Midbrain (tissue), 1 donor: ENCODE measurements at places on chromosomes 5 and 9.

GRCh38 chr5:132013711-132014110, 2.3 kb upstream of the ACSL6 start:
- DNase-seq: no peak

DNA sequence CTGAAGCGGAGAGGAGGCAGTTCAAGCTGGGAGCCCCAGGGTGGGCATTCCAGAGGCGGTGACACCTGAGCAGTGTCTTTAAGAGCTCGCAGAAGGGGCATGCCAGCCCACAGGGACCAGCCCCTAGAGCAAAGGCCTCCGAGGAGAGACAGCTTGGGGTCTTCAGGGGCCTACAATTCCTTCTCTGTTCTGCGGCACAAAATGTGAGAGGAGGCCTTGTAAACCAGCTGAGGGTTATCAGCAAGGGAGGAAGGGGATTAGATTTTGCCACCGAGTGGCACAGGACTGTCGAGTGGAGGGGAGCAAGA, 505 bp upstream of the SIGMAR1 start:
- no peak for DNase-seq

- DNase-seq: no peak
These were observed 191.7 kb downstream of the CDK5RAP2 start for GRCh38 chr9:120388003-120388855.

DNA sequence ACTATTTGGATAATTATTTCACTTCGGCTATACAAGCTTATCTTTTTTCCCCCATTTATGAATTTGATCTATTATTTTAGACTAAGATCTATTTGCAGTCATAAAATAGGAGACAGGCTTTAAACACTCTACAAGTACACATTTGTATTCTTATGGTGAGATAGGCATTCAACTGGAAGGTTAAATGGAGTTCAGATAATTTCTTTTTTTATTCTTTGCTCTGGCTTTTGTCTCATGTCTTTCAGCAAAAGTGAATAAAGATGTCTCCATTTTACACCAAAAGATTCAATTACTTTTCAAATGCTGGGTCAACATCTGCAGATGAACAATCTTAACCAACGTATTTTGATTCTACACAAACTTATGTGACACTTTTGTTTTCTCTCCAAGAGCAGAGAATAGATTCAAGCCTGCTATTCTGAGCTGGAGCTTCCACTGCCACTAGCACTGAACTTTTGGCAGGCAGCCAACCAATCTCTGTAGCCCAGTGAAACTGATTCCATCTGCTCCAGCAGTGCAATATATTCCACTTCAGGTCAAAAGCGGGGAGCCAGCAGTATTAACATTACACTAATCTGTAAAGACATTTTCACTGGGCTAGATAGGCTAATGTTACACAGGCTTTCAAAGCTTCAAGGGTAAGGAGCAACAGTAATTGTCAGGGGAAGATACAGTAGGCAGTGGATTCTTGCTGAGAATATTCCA, 452.0 kb upstream of the ZNF608 start:
- peak; percentile 83 for DNase-seq

DNA sequence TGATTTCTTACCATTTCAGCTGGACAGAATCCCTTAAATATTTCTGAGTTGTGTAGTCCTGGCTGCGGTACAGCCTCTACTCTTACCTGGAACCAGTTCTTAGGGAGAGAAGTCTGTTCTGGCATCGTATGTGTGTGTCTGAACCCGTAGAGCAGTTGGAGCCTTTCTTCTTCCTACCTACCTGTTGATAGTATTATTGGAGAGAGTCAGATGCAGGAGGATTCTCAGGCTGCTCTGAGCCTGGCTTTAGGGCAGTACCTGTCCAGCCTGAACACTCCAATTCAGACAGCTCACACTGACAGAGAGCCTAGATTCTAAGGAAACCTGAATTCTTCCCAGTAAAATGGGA, 190.1 kb downstream of the CD180 start:
- no peak for DNase-seq

DNA sequence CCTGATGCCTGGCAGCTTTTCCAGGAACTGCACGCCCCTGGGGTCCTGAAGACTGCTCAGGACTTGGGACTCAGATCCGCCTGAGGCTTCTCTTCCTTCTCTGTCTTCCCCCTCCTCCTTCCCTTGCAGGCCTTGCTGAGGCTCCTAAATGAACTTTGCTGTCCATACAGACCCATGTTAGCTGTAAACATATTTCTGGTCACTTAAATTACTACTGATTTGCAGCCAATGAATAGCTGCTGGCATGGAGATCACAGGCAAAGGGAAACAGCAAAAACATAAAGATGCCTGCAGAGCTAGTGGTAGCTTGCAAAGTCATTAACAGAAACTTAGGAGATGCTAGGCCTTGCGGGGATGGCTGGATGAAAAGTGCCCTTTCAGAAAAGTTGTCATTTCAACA, 261.9 kb downstream of the GADD45G start:
- no peak for DNase-seq
